Omental fat pad (tissue), 4 donors: ENCODE measurements at places on chromosomes 4 and X. TPM values are rescaled to one million over a fixed set of nuclear protein-coding genes. Genes with fewer than 3 reads are reported as not detected.

GRCh38 chr4:123380728-123381716, 15.6 kb upstream of the SPRY1 start:
- DNase-seq: no peak

The ASB11 gene
- not detected for total RNA-seq

The SHROOM3 gene
- total RNA-seq: 12.2 TPM

- DNase-seq: no peak
Measured at GRCh38 chr4:41456559-41457101, 81.3 kb upstream of the LIMCH1 start.

DNA sequence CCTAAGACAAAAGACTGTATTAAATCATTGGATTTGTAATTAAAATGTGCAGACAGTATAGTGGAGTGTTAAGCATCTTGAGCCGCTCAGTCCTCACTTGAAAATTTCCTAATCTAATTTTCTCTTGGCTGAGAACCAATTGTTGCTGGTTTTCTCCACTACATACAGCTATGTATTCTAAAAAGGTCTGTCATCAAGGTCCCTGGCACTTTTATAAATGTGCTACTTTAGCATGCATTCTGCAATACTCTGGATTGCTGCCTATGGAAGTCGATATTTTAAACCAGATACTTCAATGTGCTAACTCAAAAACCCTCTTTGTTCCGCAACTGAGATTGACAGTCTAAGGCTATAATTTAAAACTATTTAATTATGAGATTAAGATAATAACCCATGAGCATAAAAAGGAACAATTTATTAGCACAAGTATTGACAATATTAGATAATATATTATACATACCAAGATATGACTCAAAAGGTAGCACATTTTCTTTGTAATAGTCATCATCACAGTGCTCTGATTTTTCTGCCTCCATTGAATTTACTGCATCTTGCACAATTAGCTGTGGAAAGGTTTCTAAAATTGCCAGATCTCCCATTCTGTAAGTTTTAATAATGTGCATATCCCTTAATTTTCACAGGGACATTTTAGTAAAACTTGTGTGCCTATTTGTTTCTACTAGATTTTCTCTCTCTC, 815.1 kb downstream of the ADGRL3 start:
- no peak for DNase-seq

DNA sequence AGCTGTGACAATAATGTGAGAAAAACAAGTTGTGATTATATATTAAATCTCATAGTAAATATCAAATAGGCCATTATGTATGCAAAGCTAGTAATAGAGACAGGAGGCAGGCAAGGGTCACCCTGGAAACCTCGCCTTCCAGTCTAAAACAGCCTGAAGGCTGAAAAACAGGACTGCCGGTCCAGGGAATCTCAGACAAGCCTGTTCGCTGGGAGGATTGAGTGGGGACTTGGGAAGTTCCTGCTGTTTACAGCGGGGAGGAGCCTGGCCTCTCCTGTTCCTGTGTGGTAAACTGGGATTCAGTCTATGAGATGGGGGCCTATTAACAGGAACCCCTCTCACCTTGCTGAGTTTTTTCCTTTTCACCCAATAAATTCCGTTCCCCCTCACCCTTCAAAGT, 2317.3 kb downstream of the PCDH7 start:
- DNase-seq: no peak

The CLDN22 gene
- total RNA-seq: not detected

DNA sequence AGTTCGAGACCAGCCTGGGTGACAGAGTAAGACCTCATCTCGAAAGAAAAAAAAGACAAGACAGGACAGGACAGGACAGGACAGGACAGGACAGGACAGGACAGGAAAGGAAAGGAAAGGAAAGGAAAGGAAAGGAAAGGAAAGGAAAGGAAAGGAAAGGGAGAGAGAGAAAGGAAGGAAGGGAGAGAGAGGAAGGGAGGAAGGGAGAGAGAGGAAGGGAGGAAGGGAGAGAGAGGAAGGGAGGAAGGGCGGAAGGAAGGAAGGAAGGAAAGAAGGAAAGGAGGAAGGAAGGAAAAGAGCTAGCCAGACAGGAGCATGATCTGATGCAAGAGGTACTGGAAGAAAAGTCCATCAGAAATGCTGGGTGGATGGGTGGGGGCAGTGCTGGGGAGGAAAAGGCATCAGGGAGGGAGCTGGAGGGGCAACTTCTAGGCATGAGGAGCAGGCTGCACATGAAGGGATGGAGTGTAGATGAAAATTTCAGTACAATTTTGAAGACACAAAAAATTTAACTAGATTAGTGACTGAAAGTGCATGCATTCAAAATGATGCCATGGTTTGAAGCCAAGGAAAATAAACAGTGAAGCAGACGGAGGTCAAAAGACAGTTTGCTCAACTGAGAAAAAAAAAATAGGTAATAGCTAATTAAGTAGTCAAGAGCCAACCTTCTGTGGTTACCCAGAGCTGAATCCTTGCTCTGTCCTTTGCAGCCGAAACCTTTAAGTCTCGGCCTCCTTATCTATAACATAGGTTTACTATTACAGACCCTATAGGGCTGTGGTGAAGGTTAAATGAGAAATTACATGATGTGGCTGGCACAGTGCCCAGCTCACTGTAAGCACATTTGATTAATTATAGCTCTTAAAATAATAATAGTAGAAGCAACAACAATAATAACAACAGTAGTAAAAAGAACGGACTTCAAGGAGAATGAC, 59.9 kb downstream of the ZNF827 start:
- DNase-seq: no peak

The CXCL11 gene
- not detected for total RNA-seq

- no peak for DNase-seq
Measured at GRCh38 chrX:154032653-154033052, 13.0 kb upstream of the IRAK1 start.

GRCh38 chr4:38686682-38687081, 22.7 kb downstream of the KLF3 start:
- no peak for DNase-seq

DNA sequence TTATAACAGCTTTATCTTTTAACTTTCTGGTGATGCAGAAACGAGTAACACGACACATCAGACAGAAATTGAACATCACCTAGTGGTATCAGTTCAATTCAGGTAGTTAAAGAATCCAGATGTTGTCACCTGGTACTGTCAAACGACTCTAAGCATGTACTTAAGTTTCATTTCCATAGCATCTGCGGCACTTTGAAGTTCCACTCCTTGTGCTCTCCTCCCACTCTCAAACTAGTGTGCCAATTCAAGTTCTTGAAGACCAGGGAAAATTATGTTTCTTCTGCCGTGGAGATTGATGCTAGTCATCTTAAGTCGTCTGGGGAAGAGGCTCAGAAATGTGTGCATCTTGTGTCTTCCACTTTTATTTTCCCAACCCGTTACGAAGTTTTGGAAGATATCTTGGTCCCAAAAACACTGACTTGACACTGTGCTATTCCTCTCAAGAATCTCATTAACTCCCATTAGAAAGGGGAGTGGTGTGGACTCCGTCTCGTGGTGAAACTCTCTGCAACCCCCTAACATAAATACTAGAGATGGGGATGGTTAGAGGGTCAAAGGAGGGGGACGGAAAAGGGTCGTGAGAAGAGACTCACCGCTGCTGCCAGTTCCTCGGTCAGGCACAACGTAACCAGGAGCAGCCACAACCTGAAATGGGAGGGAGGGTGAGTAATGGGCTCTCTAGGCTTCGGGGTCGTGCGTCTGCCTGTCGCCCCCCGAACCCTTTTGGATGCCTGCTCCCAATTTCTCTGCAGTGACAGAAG, 693 bp downstream of the COL4A6 start:
- no peak for DNase-seq

GRCh38 chr4:187307131-187307530, 583.5 kb upstream of the FAT1 start:
- DNase-seq: no peak

DNA sequence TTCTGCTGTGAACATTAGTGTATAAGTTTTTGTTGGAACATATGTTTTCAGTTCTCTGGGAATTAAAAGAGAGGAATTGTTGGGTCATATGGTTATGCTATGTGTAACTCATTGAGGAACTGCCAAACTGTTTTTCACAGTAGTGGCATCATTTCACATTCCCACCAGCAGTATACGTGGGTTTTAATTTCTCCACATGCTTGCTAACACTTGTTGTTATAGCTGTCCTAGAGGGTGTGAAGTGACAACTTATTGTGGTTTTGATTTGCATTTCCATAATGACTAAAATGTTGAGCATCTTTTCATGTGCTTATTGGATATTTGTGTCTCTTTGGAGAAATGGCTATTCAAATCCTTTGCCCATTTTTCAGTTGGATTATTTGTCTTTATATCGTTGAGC, 13.7 kb downstream of the APELA start:
- DNase-seq: no peak

DNA sequence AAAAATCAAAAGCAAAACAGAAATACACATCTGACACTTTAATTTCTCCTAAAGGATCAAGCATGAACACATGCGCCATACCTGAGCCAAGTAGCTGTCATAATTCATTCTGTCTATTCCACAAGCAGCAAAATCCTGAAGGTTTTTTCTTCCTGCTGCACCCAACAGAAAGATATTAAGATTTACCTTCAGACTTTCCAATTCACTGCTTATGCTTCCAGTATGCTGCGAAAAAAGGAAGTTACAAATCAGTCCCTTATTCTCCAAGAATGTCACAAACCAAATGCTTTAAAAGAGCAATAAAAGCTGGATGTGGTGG, 29.2 kb upstream of the FGFBP2 start:
- no peak for DNase-seq

DNA sequence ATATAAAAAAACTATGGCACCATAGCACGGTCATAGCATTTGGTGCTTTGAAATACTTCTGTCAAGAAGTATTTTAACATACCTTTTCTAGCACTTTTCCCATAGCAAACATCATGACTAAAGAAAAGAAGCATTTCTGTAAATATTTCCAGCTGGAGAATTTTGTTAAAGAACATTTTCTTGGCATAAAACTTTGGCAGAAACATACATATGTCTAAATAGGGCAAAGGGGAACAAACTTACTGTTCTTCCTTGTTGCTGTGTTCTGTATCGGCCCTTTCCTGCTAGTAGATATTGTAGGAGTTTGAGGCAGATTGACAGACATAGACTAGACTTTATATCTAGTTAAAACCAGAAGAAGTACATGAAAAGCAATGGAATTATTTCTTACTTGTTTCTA, 2368.5 kb downstream of the PCDH7 start:
- no peak for DNase-seq

DNA sequence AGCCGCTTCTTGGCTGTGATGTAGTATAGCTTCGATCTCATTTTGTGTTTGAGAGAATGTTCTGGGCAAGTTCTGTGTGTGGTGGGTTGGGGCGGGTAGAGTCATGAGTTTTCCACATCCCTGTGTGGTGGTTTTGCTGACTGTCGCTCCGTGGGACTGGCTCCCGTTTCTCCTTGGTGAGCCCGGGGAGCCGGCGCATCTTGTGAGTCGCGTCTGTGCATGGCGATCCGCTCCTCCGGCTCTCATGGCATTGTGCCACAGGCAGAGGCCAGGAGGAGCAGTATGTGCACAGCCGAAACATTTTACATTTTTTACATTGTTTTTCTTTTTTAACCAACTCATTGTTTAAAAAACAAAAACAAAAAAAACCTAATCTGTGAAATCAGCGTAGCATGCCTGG, 27.7 kb upstream of the TBC1D14 start:
- DNase-seq: no peak

GRCh38 chr4:156628858-156629257, 342.7 kb downstream of the PDGFC start:
- no peak for DNase-seq

The ARHGAP4 gene
- total RNA-seq: 72.2 TPM

The GDPD2 gene
- total RNA-seq: not detected

The ITGB1BP2 gene
- 5.4 TPM for total RNA-seq

- DNase-seq: no peak
Measured at GRCh38 chr4:88755454-88755853, 57.8 kb upstream of the NAP1L5 start.

The P2RY4 gene
- total RNA-seq: not detected

GRCh38 chr4:90419124-90419711, 292.0 kb downstream of the CCSER1 start:
- DNase-seq: no peak

The NPY2R gene
- 0.28 TPM for total RNA-seq

GRCh38 chr4:139282721-139283075, 2.7 kb upstream of the MGARP start:
- no peak for DNase-seq

The FAM9C gene
- not detected for total RNA-seq

DNA sequence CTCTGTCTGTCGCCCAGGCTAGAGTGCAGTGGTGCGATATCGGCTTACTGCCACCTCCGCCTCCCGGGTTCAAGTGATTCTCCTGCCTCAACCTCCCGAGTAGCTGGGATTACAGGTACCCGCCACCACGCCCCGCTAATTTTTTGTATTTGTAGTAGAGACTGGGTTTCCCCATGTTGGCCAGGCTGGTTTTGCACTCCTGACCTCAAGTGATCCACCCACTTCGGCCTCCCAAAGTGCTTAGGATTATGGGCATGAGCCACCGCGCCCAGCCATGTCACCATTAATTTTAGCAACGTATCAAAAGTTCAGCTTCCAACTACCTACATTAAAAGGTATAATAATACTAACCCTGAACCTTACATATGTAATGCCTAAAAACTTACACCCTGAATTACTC, 940 bp upstream of the UTP3 start:
- no peak for DNase-seq

The SLC9A7 gene
- total RNA-seq: 9.0 TPM

The CYLC1 gene
- not detected for total RNA-seq

- DNase-seq: no peak
Measured at GRCh38 chr4:112916868-112917267, 132.6 kb upstream of the ANK2 start.

DNA sequence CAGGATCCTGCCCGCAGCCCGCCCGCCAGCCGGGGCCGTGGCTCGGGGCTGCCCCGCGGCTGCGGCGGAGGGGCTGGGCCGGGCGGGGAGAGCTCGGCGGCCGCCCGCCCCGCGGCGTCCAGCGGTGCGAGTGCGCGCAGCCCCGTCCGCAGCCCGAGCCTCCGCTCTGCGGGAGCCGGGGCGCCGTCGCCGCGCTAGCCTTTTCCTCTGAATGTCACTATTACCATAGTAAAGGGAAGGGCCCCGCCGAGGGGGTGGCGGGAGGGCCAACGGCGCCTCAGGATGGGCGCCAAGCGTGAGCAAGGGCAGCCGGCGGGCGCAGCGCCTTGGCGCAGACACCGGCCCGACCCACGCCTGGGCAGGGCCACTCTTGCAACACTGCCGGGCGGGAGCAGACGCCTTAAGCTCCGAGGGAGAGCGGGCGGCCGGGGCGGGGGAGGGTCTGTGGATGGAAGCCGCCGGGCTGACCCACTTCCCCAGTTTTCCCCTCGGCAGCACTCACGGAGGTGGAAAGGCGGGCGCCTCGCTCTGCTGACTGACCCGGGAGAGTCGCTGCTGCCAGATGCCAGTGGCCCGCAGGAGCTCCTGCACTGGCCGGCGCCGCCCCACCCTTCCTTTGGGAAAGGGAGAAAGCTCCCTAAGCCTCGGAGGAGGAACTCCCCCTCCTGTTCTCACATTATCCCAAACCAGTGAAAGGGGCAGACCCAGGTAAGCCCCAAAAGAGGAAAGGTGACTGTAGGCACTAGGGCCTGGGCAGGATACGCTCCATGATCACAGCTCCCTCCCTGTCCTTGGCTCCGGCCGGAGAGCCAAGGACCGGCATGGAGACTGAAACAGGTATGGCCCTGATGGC, 329.4 kb downstream of the HNRNPD start:
- DNase-seq: peak; percentile 31

GRCh38 chr4:73541251-73541650, 59.7 kb downstream of the AFM start:
- DNase-seq: no peak
